ENCODE measurements at places on chromosomes 11 and 22. TPM values are rescaled to one million over a fixed set of nuclear protein-coding genes. Genes with fewer than 3 reads are reported as not detected.

ESAM gene
- total RNA-seq: 3.0 TPM

DNA sequence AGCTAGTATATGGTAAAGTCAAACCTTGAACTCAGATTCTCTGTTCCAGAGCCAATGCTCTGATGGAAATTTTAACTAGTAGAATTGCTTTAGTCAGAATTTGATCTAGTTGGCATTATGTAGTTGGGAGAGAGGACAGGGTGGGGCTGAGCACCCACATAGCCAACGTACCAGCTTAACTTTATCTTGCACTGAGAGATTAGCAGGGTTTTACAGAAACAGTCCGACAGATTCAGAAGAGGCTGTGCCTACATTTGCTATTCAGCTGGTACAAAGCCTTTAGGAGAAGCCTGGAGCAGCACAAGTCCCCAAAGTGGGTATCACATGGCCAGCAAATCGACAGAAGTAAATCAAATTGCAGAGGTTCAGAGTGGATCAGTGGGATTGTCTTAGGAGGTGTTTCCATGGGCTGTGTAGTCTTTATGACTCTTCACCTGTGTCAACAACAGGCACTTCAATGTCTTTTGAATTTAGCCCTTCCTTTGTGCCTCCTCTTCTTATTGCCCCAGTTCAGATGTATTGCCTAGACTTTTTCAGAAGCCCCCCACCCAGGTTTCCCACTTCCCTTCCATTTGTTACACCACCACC is 7.3 kb upstream of the CSRP3 start:
- H3K36me3 ChIP-seq: no peaks in the 10 kb centered on the region
- H3K4me1 ChIP-seq: no peaks in the 10 kb centered on the region
- no peak overlapping the region for H3K4me3 ChIP-seq
- H3K27me3 ChIP-seq: peaks cover 5% of the 10 kb centered on the region

GRCh38 chr11:70709596-70709995 is 311.3 kb downstream of the CTTN start:
- no peak overlapping the region for H3K4me3 ChIP-seq
- DNase-seq: no peak
- H3K27ac ChIP-seq: no peak overlapping the region
- no peaks in the 10 kb centered on the region for H3K4me1 ChIP-seq
- H3K36me3 ChIP-seq: no peaks in the 10 kb centered on the region
- no peaks in the 10 kb centered on the region for H3K27me3 ChIP-seq

DNA sequence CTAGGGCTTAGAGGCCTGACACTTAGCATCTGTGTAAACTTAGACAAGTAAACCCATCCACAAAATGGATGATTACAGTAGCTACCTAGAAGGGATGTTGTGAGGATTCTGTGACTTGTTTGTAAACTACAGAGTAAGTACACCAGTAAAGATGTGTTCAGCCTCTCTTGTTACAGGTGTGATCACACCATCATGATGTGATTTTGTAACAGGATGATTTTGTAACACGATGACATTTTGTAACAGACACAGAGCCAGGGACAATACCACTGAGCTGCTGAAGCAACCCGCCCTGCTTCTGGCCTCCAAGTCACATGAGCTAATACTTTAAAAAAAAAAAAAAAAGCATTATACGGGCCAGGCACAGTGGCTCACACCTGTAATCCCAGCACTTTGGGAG is 17.0 kb downstream of the FADD start:
- DNase-seq: no peak
- no peaks in the 10 kb centered on the region for H3K36me3 ChIP-seq
- no peaks in the 10 kb centered on the region for H3K4me1 ChIP-seq
- no peak overlapping the region for H3K4me3 ChIP-seq
- no peaks in the 10 kb centered on the region for H3K27me3 ChIP-seq

GRCh38 chr11:96090711-96091110 is 166.8 kb upstream of the MTMR2 start:
- H3K27ac ChIP-seq: no peak overlapping the region
- H3K36me3 ChIP-seq: peaks cover 20% of the 10 kb centered on the region
- no peak for DNase-seq
- H3K27me3 ChIP-seq: no peaks in the 10 kb centered on the region
- peaks cover 13% of the 10 kb centered on the region for H3K4me1 ChIP-seq
- no peak overlapping the region for H3K4me3 ChIP-seq

MS4A1 gene
- 0.79 TPM for total RNA-seq
